ENCODE measurements at places on chromosomes 12 and 14. TPM values are rescaled to one million over a fixed set of nuclear protein-coding genes. Genes with fewer than 3 reads are reported as not detected.

Gene DCN
- total RNA-seq, result 3,642 TPM

Gene GPRC5D
- total RNA-seq, result not detected

Gene ASB2
- total RNA-seq, result 35.4 TPM

Gene ZFHX2
- 0.96 TPM for total RNA-seq

Gene NGB
- total RNA-seq, result not detected

Gene ANKS1B
- 65.5 TPM for total RNA-seq

Gene VRTN
- total RNA-seq, result 1.2 TPM

Gene ERG28
- 1.7 TPM for total RNA-seq

GRCh38 chr12:78115889-78116288 lies 285.2 kb downstream of the NAV3 start:
- no peak for DNase-seq

DNA sequence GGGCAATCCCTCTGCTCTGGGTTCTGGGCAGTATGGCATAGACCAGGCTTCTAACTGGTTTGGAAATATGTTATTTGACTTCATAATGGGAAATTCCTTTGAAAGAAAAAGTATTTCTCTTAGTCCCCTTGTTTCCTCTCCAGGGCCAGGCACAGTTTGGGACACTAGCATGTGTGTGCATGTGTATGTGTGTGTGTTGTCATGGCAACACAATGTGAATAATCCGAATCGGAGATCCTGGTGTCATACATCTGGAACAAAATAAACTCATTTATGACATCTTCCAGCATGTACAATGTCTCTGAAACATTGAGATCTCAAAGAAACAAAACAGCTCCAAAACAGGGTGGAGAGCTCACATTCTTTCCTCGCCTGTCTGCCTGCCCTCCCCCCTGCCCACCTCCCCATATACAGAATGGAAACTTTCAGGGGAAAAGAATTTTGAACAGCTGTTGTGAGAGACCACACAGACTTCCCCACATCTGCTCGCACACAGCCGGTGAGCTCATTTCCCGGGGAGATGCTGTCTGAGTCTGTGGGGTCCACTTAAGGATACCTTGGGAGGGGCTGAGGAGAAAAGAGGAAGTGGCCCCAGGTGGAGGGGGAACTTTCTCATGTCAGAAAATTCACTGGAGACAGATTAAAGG lies 55.5 kb upstream of the PARP11 start:
- peak; percentile 91 for DNase-seq

DNA sequence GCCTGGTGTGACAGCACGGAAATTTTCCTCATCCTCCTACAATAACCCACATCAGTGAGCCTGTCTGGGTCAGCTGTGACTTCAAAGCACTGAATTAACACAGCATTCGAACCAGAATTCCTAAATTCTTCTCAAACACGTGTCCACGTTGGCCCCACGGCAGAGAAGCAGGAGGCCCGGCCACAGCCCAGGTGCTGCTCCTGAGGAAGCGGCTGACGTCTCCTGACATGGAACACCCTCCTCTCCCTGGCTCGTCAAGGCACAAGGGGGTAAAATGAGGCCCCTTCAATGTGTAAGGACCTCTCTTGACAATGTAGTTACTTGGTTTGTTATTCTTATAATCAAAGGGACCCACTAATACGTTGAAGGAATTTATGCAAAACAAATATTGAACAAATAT lies 156.3 kb upstream of the GSC start:
- DNase-seq, result no peak

GRCh38 chr12:132702640-132703039 lies 8.0 kb upstream of the PGAM5 start:
- no peak for DNase-seq

GRCh38 chr12:78617683-78618082 lies 246.9 kb upstream of the SYT1 start:
- no peak for DNase-seq

GRCh38 chr12:46657453-46658411 lies 168.1 kb downstream of the SLC38A4 start:
- peak; percentile 66 for DNase-seq

GRCh38 chr12:122147514-122148290 lies 26.3 kb downstream of the IL31 start:
- no peak for DNase-seq

- no peak for DNase-seq
Observed at GRCh38 chr14:56189307-56189706, 71.1 kb downstream of the PELI2 start.

DNA sequence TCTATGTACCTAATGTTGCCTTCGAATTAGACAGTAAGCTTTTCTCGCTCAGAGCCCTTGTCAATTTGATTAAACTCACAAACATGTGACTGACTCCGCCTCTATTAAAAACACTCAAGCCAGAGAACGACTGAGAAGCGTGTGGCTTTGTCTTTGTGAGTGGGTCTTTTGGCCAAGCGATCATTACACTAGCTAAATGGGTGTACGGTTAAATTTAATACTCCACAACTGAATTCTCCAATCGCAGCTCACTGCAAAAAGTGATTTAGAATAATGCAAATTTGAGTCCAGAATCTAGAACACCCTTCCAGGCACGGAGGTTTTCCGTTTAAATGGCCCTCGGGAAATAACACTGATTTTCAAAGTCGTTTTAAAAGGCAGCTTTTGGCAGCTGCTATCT lies 253.7 kb downstream of the EFCAB11 start:
- no peak for DNase-seq

GRCh38 chr12:84841591-84841990 lies 71.0 kb downstream of the SLC6A15 start:
- no peak for DNase-seq

DNA sequence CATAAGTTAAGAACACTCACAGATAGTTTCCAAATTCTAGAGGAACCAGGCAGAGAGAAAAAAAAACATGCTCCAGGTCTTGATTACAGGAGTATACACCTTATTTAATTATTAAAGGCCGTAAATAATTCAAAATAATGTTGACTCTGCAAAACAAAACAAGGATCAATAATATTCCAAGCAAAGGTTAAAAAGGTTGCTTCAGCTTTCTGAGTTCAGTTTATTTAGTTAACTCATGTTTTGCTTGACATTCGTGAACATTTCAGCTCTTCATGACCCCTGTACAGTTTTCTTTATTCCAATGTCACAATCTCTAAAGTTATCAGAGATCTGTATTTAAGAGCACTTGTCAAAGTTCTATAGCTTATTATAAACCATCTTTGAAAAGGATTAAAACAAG lies 19.6 kb downstream of the KLRF2 start:
- DNase-seq, result no peak

DNA sequence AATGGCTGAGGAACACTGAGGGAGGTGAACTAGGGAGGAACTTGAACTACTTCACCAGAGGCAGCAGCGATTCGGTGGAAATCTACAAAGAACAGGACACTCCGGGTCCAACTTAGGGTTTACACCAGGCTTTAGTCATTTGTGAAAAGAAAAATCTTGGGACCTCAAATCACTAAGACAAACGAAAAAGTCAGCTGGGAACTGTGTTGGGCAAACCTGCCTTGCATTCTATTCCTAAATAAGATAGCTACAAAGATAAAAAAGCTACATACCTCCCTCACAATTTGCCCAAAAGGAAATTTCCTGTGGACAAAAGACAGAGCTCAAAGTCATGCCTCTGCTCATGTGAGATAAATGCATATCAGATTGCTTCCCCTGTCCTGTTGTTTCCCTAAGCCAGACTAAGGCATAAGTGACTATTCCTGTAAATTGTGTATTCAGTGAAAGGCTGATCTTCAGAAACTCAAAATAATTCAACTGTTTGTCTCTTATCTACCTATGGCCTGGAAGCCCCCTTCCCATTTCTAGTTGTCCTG lies 106.6 kb downstream of the APAF1 start:
- DNase-seq, result no peak

GRCh38 chr12:53344824-53345485 lies 8.8 kb upstream of the SP7 start:
- peak; percentile 86 for DNase-seq

DNA sequence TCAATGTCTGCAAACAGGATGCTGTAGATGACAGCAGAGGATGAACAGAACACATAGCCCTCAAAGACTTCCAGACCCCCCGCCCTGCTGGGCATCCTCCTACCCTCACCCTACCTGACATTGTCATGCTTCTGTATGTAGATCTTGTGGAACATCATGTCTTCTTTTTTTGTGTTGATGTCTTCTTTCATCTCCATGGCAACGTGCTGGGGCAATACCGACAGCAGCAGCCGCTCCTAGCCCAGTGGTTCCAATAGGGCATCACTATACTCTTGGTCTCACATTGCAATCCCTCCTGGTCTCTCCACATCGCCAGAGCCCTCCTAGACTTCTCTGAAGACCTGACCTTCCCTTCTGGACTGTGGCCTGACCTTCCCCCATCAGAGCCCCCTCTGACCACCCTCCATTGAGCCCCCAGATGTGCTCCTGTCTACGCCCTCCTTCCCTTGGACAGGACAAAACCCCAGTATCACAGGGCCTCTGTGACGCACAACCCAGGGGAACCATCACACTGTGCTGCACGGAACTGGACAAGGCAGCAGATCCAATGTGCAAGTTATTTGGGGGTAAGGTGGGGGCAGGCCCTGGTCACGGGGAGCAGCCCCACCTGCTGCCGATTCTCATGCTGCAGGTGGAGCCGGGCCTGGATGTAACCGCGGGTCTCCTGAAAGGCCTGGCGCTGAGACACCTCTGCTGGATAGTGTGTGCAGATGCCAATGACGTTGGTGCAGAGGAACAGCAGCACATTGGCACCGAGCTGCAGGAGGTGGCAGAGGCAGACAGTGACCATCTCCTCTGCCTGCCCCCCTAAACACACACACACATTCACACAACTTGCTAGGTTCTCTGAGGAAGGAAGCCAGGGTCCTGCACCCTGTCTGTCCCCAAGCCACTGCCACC lies 11.1 kb downstream of the ADCY6 start:
- no peak for DNase-seq

DNA sequence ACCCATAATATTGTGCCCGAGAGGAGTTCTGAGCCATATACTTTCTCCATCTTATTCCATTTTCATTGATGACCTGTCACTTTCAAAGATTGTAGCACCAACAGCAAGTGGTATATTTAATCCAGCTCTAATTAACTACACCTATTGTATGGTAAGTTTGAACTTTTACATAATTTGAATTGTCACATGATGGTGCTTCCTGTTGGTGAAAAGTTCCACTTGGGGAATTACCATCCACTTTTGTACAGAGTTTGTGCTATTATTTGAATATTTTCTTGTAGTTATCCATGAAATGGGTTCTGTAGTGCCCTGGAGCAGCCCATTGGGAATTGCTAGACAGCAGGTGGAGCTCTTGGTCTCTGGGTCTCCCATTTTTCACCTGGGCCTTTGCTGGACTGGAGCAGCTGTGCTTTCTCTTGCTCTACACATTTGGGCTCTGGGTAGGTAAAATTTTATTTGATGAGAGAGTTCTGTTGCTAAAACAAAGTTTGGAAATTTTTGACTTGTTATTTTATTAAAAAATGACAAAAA lies 3.0 kb downstream of the SMCO3 start:
- no peak for DNase-seq

DNA sequence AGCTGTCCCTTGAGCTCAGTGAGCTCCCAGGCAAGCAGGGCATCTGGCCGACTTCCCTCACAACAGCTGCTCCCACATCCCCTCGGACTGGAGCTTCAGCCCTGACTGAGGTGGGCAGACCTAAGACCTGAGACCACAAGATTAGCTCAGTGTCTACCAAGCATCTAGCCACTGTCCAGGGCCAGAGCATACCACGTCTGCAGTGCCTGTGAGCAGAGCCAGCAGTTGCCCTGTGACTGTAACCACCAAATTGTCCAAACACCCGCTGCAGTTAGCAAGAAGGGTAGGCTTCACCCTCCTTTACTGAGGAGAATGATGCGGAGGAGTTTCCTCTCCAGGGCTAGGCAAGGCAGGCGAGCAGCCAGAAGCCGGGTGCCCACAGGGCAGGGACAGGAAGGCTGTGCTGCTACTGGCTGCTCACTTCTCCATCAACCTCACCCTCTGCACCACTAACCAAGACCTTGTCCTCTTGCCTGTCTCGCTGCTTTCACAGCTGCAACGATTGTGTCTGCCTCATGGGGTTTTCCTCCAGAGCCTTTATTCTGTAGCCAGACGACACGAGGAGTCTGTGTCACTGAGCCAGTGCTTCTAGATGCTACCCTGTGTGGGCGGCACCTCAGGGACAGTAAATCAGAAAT lies 53.9 kb downstream of the ANAPC7 start:
- DNase-seq, result no peak

- DNase-seq, result peak; percentile 81
Observed at GRCh38 chr12:32896432-32897280, at the start of gene PKP2. Gene PKP2 (minus strand): TSS chr12:32896777. CDS start chr12:32896731, 46 bp downstream.

DNA sequence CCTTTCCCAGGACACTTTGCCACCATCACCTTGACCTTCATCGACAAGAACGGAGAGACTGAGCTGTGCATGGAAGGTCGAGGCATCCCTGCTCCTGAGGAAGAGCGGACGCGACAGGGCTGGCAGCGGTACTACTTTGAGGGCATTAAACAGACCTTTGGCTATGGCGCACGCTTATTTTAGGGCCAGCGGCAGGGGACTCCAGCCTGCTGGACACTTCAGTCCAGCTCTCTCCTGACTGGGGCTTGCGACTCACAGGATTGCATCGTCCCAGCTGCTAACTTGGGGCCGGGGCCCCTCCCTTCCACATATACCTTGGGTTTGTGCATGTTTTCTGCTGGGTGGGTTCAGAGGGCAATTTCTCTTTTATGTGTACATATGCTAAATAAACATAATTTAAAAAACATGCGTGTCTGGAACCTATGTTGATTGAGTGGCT lies 11.2 kb downstream of the AHSA1 start:
- no peak for DNase-seq

DNA sequence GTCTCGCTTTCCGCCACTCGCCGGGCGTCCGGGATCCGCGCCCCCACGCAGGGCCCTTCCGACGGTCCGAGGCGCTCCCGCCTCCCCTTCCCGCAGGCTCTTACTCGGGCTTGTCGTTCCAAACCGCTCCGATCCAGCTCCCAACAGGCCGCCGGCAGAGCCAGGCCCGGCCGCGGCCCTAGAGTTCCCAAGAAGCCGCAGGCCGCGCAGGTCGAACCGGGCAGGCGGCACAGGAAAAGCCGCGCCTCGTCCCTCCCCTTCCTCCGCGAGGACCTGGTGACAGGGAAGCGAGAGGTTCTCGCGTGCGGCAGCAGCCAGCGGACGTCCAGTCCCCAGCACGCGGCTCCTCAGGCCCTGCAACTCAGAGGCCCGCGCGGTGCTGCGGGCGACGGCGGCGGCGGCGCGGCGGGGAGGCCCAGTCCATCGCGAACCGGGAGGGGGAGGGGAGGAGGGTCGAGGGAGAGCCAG lies 272 bp downstream of the HECTD1 start:
- DNase-seq, result no peak

GRCh38 chr12:108551535-108551934 lies 9.4 kb downstream of the SART3 start:
- no peak for DNase-seq

DNA sequence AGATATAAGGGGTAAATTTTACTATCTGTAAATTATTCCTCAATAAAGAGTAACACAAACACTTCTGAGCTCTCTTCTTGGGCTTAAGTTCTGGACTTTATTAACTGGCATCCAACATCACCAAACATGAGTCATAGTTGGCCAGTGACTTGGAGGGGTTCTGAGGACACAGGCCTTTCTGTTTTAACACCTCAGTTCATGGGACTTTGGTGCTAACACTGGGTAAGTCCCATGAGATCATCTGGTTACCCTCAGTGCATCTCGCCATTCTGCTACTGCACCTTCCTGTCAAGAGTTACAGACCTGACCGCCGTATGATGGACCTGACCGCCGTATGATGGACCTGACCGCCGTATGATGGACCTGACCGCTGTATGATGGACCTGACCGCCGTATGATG lies 9.9 kb downstream of the SLC15A4 start:
- no peak for DNase-seq
